ENCODE measurements at places on chromosomes 2 and 18.
A peak's percentile ranks its signal among the peaks of the same experiment; 100 is the strongest.

DNA sequence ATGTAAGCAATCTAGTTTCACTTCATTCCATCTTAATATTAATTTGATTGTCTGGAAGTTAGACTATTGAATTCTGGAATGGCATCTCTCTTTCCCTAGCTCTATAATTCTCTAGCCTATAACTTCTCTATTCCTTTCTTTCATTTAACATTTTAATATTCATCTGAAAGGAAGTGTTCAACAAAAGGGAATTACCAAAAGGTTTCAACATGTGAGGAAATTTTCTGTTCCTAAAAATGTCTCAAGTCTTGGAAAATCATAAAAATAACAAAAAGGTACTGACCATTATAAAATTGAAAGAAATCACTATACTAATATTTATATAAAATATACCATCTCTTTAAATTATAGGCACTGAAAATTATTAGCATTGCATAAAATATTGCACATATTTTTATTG lies 228.7 kb downstream of the TXNL1 start:
- DNase-seq: no peak

DNA sequence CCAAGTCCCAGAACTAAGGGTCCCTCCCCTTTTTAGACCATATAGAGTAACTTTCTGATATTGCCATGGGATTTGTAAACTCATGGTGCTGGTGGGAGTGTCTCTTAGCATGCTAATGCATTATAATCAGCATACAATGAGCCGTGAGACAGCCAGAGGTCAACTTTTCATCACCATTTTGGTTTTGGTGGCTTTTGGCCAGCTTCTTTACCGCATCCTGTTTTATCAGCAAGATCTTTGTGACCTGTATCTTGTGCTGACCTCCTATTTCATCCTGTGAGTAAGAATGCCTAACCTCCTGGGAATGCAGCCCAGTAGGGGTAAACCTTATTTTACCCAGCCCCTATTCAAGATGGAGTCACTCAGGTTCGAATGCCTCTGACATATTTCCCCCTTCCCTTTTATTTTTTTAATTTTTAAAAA lies 148.2 kb downstream of the PHLPP1 start:
- DNase-seq: peak; percentile 89

GRCh38 chr2:240424341-240425235 lies 10.9 kb upstream of the GPC1 start:
- peak; percentile 40 for DNase-seq

DNA sequence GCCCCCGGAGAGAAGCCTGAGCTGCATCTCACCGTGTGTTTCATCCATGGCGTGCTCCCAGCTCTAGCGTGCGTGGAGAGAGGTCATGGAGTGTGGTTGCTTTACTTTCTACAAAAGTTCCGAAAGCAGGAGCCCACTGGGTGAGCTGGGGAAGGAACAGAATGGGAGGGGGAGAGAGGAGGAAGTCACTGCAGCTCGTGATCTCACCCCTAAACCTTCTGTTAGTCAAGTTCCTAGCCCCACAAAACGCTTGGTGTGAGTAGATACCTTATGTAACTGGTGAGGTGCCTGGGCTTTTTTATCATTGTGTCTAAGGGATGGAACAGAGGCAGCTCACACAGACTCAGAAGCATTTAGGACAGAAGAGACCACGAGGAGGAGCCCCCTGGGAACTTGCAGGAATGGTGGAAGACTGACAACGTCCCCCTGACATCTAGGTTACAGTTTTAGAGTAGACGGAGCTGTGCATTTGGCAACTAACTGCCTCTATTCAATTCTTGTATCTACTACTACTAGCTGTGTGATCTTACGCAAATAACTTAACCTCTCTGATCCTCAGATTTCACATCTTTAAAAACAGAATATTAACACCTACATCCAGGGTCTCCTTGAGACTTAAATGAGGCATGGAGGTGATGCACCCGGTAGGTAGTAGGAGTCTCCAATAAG lies 123.3 kb downstream of the ARL4C start:
- no peak for DNase-seq

- no peak for DNase-seq
These were observed 11.0 kb upstream of the UBE2F start for GRCh38 chr2:237955640-237956401.

DNA sequence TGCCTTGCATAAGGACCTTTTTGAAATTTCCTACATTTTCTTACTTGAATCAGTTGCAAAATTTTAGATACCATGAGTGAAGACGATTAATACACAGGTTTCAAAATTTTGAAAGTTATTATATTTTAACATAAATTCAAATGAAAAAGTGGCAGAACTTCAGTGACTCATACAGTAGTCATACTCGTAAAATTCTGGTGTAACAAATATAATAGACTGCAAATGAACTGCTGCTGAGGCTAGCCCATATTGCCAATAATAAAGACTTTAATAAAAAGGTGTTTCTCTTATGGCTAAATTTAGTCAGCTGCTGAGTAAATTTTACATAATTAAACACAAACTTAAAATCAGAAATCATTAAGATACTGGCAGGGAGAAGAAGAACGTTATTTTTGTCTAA lies 36.9 kb downstream of the MSH6 start:
- DNase-seq: peak; percentile 51

DNA sequence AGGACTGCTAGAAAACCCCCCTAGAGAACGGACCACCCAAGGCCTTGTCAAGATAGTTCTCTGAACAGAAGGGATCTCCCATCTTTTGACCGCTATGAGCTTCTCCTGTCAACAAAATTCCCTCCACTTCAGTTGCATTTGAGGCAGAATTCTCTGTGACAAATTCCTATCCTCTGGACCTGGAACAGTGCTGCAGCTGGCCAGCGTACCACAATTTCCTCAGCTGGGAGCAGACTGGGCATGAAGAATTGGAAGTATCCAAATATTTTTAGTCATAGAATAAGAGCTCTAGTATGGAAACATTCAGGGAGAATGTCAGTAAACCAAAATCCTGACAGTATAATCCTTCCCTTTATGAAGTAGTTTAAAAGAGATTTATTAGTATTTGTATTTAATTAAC lies 147.1 kb upstream of the BOD1L2 start:
- no peak for DNase-seq

DNA sequence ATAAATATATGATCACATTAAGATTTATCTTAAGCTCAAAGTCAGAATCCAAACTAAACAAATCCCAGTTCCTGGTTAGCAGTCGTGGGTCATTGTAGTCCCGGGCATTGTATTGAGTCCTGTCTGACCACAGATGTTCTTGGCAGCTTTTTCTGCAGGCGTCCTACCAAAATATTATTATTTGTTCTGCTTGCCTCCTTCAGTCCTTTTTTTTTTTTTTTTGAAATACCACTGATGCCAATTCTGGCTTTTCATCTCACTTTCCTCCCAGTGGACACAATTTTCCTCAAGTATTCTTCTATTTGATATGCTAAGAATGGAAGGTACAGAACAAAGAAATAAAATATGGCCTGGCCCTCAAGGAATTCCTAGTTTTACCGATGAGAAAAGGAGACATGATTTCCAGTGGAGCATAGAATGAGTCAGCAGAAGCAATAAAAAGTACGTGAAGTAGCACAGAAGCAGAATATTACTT lies 151.6 kb downstream of the CSRNP3 start:
- DNase-seq: peak; percentile 78

DNA sequence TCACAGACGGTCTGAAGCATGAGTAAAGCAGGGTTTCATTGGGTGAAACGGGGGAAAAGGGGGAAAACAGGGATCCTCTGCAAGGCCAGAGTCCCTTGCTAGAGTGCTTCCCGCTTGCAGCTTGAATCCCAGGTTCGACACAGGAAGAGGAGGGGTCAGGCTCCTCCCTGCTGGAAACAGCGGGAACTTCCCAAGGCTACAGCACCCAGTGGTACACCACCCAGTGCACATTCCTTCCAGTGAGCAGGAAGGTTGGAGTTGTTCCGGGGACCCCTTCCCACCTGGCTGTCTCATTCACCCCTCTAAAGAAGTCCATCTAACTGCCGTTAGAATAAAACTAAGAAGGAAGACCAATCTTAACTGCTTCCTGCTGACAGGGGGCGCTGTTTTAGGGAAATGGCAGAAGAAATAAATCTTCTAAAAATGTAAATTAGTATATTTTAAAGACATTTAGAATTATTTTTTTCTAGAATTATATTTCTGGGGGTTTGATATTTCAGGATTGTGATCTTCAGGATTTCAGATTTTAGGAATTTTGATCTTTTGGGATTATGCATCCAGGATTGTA lies 230.9 kb downstream of the RBM43 start:
- no peak for DNase-seq

DNA sequence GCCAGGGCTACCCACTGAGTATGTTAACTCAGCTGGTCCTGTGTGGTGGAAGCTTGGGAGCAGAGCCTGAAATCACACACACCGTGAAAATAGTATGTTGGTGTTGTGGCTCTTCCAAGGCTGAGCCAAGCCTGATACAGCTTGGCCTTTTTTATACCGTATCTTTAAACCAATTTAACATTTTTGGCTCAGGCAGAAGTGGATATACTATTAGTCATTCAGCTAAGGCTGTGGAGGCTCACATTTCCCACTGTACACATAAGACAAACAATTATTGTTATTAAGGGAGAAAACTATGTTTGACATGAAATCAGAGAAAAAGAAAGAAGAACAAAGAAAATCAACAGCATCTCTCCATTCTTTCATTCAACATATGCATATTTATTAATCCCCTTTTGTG lies 159.0 kb downstream of the BCL11A start:
- no peak for DNase-seq

- no peak for DNase-seq
These were observed 46.2 kb upstream of the TAF1B start for GRCh38 chr2:9797086-9797485.

GRCh38 chr2:21314322-21314835 lies 190.6 kb downstream of the TDRD15 start:
- no peak for DNase-seq

GRCh38 chr18:59470561-59471121 lies 111.6 kb upstream of the LMAN1 start:
- DNase-seq: no peak

GRCh38 chr2:40448476-40449079 lies 3.3 kb downstream of the SLC8A1 start:
- DNase-seq: peak; percentile 51

GRCh38 chr18:13241893-13242175 lies 23.3 kb downstream of the LDLRAD4 start:
- no peak for DNase-seq

GRCh38 chr2:69020496-69021426 lies 7.8 kb downstream of the ANTXR1 start:
- DNase-seq: no peak

DNA sequence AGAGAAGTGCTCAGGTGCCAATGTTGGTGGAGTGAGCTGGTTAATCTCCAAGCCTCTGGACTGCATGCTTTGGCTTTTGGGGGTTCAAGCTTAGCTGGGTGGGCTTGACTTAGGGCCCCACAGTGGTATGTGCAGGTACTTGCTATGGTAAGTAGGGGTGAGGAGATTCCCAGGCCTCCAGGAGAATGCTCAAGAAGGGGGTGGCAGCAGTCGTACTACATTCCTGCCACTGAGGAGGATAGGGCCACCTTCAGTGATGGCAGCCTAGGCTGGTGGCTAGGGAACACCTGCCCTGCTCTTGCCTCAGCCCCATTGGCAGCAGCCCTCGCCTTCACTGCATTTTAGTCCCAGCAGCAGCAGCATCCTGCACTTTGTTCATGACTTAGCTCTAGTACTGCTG lies 55.6 kb upstream of the MYL1 start:
- no peak for DNase-seq

GRCh38 chr2:166335284-166335683 lies 40.5 kb downstream of the SCN9A start:
- DNase-seq: no peak

GRCh38 chr2:179749210-179749609 lies 112.2 kb downstream of the ZNF385B start:
- DNase-seq: peak; percentile 80

DNA sequence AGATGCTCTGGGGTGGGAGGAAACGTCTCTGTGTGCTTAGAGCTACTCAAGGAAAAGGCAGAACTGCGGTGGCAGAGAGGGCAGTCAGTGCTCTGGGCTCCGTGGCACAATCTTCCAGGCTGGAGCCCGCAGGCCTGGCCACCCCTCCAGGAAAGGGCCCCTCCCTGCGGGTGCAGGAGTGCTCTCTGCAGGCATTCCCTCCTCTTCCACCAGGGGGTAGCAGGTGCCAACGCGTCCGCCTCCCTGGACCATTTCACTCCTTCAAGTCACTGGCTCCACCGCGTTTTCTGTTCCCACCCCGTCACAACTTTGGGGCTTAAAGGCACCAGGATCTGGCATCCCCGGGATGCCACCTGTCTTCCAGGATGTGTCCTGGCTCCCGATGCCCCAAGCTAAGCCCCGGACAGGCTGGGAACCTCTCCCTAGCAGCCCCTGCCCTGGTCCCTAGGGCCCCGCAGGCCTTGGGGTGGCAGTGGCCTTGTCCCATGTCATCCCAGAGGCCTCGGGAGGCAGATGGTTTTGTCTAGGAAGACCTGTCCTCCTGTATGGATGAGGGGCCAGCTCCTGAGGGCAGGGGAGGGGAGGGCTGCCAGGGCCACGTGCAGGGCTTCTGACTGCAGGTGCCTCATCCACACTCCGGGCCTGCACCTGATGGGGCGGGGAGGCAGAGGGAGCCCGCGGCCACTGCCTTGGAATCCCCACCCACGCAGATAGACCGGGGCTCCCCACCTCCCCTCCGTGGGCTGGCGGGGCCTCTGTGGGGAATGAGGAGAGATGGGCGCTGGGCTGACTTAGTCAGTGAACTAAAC lies 26.4 kb downstream of the KCNIP3 start:
- DNase-seq: no peak

DNA sequence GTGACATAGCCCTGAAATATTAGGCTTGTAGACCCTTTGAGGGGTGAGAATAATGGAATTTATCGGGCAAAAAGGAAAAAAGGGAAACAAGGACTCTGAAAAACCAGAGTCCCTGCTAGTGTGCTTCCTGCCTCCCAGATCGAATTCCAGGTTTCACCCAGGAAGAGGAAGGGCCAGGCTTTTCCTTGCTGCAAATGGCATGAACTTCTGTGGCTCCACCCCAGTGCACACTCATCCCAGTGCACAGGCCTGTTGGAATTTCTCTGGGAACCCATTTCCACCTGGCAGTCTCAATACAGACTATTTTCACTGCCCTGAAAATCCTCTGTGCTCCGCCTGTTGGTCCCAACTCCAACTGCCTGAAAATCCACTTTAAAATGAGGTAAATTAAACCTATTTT lies 29.9 kb downstream of the C18orf54 start:
- peak; percentile 82 for DNase-seq

GRCh38 chr2:128386066-128386465 lies 67.4 kb upstream of the HS6ST1 start:
- no peak for DNase-seq

- peak; percentile 65 for DNase-seq
These were observed 232.4 kb downstream of the CALCRL start for GRCh38 chr2:187215532-187216240.
